ENCODE measurements at places on chromosomes 5 and 9.
A peak's percentile ranks its signal among the peaks of the same experiment; 100 is the strongest.

DNA sequence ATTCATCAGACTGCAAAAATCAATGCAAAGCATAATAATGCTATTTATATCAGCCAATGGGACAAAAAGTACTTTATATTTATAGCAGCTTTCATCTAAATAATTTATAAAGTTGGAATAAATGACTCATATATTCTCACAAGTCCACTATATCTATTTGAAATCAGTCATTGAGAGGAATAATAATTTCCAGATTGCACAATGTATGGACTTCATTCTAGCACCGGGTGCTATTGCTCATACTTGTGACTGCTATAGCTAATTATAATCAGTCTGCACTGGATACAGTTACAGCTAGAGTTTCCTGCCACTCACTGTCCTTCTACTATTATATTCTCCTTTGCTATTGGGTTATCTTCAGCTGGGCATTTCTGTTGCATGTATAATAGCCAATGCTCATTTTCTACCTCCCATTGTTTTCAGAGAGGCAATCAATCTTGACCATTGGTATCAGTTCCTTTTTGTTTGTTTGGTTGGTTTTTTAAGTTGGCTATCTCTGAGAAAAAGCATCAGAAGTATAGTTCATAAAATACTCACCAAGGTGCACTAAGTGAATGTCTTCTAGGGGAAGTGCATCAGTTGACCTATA lies 1.9 kb downstream of the CDH18 start:
- peak; percentile 17 for DNase-seq

GRCh38 chr5:168219515-168220410 lies 71.7 kb upstream of the WWC1 start:
- peak; percentile 69 for DNase-seq

- DNase-seq: no peak
These were observed 265.8 kb downstream of the ADAMTSL1 start for GRCh38 chr9:18739641-18740318.

GRCh38 chr5:175617447-175617846 lies 40.4 kb upstream of the HRH2 start:
- DNase-seq: no peak

GRCh38 chr5:98977723-98978122 lies 48.9 kb upstream of the CHD1 start:
- no peak for DNase-seq
